ENCODE measurements at places on chromosomes 2 and 18.

GRCh38 chr2:144331674-144332355 lies 188.1 kb downstream of the ZEB2 start:
- no peak for DNase-seq

DNA sequence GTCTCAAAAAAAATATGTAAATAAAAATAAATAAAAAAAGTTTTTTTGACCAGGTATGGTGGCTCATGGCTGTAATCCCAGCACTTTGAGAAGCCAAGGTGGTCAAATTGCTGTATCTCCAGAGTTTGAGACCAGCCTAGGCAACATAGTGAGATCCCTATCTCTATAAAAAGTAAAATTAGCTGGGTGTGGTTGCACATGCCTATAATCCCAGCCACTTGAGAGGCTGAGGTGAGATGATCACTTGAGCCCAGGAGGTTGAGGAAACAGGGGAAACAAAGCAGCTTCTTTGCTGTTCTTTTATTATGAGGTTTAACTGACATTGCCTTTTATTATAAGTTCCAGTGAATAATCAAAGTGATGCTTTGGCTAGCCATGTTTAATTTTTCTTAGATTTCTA lies 25.0 kb downstream of the ACTR2 start:
- DNase-seq: no peak

- DNase-seq: no peak
Measured at GRCh38 chr2:37708146-37708545, 36.7 kb upstream of the CDC42EP3 start.

GRCh38 chr18:11148680-11149440 lies 509 bp downstream of the PIEZO2 start:
- no peak for DNase-seq

DNA sequence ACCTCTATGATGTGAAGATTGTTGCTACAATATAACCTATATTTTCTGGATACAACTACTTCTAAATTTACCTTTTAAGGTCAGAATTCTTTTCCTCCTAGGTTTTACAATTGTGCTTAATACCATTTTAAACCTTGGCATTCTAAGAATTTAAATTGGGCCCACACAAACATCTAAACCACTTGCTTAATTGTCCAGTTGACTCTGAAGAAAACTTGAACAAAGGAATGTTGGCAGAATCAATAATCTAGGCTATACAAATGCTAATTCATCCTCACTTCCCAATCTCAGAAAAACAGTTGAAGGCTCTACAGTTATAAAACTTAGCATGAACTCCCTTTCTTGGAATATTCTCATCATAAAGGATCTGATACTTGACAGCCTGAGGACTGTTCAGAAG lies 84.3 kb downstream of the RPRM start:
- DNase-seq: no peak

- DNase-seq: no peak
Measured at GRCh38 chr2:137525641-137526190, 438.6 kb upstream of the HNMT start.

- DNase-seq: no peak
Measured at GRCh38 chr2:206797376-206797775, 32.0 kb downstream of the FASTKD2 start.

DNA sequence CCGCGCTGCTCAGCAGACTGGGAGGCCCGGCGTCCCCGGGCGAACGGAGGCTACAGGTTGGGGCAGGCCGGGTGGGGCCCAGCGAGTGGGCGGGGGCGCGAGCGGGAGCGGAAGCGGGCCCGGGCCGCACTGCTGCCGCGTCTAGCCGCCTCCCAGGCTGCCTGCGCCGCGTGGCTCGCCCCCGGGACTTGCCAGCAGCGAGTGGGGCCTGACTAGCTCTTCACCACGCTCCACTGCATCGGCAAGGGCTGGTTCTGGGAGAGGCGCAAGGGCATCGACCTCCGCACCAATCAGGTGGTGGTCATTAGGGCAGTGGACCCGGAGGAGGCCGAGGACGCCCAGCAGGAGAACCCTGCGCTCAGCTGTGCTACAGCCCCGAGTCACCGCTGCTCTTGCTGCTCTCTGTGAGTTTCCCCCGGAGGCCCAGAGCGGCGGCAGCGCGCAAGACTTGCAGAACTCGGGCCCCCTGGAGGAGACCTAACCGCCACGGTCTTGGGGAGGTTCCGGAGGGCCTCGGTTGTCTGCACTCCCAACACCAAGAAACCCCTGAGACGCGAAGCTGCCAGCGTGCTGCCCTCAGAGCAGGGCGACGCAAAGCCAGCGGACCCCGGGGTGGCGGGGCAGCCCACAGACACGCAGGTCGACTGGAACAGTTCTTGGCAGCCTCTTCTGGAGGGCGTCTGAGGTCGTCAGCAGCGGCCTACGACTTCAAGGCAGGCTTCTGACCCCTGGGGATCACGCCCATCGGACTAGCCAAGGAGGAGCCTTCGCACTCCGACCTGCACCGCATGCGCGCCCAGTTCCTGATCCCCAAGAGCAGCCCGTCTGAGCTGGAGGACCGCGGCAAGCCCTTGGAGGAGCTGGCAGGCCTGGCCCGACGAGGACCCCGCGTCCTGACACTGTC lies 27.2 kb upstream of the PTPN2 start:
- no peak for DNase-seq

DNA sequence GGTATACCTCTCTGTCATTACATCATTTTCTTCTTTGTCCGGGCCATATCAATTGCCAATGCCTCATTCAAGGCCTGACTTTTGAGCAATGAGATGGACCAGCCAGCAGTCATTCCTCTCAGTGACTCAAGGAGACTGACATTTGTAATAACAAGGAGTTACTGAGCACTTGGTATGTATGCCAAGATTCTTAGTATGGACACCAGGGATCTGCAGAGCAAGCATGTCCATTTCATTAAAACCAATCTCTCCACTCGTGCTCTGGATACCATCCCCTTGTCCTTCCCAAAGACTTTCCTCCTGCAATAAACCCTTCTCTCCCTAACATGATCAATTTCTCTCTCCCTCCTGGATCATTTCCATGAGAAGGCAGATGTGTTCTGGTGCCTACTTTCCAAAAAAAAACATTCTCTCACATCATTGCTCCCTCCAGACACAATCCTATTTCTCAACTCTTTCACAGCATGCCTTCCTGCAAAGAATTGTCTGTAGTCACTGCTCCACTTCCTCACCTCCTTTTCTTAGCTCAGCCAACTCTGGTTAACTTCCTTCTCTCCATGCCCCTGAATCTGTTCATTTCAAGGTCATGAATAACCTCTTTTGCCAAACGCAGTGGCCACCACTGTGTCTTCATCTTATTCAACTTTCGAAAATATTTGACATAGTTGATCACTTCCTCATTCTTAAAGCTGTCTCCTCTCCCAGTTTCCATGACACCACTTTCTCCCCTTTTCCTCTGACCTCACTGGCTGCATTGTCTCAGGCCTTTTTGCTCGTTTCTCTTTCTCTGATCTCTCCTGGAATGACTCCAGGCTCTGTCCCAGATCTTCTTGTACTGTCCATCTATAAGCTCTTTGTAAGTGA lies 102.8 kb upstream of the CYP1B1 start:
- no peak for DNase-seq

DNA sequence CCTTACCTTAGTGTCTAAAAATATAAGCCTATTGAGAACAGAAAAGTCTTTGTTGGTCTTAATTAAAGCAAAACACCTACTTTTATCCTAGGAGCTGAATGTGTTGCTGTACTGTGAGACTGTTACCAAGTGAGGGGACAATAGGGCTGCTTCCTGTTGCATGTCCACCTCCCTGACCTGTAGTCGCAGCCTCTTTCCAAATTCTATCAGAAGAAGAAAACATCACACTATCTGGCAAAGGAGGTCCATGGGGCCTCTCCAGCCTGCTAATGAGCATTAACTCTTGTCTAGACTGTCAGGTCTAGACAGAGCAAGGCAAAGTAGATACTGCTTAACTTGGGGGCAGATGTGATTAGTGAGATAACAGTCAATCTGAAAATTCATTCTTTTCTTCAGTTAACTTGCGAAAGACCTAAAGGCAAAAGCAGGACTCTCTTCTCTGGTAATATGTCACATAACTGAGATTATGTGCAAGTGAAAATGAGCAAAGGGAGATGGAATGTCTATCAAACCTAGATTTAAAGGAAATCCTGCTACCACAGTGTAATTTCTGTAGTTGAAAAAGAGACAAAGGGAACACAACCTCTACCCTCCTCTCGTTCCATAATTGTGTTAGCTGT lies 66.9 kb downstream of the CDH20 start:
- DNase-seq: no peak

DNA sequence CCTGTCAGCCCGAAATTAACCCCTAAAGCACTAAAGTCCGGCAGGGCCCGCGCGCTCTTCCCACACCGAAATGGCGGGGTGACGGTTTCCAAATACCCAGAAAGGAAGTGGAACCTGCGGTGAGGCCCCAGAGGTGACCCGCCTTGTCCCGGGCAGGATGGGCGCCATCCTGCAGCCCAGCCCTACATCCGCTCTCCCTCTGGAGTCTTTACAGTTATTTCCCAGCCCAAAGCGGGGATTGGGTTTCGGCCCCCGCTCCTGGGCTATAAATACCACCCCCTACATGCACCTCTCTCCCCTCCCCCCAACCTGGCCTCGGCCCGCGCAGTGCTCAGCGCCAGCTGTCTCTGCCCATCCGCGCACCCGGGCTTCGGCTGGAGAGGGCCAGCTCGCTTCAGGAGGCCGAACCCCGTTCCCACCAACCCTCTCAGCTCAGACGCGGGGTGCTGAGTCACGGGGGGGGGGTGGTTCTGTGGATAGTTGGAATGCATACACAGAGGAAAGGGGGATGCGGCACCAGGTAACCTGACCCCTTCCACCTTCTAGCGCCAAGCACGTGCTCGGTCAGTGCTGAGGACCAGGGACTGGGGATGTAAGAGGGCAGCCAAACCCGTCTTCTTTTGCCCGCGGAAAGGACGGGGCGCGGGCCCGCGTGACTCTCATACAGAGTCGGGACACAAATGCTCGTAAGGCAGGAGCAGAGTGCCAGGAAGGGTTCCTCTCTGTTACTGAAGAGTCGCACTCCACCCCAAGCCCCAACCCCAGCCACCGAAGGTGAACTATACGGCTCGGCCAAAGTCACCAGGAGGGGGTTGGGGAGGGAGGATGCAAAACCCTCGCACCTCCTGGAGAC lies at the start of gene TUBA4B:
TUBA4B (plus strand) TSS at position 344 of the 853 bp plus-strand sequence; CDS start at position 509, 165 bp downstream.
- DNase-seq: peak; percentile 33

DNA sequence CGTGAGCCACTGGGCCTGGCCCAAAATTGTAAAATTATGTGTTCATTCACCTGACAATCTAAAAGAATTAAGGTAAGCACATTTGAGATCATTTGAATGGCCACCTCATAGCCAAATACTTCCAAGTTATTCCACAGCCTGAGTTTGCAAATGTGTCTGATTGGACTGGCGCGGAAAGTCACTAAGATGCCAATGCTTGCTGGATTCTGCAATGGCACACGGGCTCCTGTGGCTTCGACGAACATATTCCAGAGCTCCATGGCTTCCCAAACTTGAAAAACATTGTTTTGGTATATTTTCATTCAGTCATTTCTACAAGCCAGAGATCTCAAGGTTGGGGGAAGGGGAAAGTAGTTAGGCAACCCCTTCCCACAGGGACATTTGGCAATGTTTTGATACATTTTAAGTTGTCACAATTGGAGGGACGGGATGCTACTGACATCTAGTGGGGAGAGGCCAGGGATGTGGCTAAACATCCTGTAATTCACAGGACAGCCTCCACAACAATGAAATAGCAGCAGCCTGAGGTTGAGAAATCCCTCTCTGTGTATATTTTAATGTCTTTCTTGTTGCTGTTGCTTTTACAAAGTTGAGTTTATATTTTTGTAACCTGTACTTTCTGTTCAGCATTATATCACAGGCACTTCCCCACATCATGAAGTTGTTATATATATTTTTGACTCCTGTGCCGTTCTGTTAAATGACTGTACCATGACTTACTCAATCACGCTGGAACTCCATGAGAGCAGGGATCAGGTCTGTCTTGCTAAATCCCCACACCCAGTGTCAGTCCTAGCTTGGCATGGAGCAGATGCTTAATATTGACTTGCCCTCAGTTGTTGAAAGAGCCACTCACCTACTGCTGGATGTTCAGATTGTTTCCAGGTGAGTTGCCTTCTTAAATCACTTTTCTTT lies 56.9 kb downstream of the COL4A4 start:
- peak; percentile 17 for DNase-seq

GRCh38 chr18:3171631-3172030 lies 48.1 kb downstream of the MYOM1 start:
- no peak for DNase-seq

DNA sequence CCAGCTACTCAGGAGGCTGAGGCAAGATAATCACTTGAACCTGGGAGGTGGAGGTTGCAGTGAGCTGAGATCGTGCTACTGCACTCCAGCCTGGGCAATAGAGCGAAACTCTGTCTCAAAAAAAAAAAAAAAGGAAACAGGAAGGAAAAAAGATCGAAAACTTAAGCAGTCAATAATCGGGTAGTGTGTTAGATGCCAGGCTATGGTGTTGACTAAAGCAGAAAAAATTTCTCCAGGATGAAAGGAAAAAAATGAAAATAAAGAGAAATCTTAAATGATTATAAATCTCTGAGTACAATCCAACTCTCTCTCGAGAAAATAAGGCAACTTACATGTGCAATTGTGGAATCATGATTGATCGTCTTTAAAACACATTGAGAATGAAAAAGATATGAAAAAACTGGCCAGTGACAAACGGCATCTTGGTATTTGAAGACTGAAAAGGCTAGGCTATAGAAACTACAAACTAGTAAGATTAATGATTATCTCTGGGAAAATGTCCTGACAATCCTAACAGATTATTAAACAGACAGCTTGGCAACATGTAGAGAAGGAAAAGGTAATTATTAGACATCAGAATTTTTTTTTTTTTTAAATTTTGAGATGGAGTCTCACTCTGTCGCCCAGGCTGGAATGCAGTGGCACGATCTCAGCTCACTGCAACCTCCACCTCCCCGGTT lies 16.3 kb upstream of the EPHA4 start:
- DNase-seq: no peak
